HFF-Myc (cell line): ENCODE measurements at places on chromosomes 5 and 9.

GRCh38 chr5:140351609-140352334 lies 5.4 kb upstream of the HBEGF start:
- peak; percentile 60 for DNase-seq

DNA sequence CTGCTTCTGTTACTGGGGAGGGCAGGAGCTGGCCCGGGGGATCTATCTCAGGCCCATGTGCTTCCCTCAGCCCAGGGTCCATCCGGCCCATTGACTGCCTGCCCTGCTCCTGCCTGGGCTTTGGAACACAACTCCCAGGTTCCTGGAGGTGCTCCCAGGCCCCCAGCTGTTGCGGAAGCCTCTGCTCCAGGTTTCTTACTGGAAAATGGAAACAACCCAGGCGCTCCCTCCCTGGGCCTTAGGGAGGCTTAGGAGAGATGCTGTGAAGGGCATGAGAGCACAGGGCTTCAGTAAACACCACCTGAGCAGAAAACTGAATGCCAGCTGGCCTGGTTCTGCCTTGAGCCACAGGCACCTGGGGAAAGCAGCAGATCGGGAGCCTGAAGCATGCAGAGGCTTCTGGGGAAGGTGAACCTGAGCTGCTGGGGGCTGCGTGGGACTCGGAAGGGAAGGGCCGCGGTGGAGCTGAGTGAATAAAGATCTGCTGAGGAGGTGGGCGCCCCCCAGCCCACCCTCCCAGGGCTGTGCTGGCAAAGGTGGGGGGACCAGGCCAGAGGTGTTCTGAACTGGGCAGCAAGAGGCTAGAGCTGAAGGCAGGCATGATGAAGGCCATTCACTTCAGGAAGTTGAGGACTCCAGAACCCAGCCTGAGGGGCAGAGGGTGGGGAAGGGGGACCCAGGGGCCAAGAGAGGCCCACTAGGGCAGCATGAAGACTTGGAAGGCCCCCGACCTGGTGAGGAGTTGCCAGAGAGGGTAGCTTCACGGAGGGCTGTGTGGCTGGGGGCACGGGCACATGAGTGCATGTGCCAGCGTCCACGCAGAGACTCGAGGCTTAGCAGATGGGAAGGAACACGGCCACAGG lies 64.8 kb downstream of the SHB start:
- no peak for DNase-seq

- no peak for DNase-seq
Observed at GRCh38 chr9:79011461-79011860, 560.3 kb upstream of the TLE4 start.

DNA sequence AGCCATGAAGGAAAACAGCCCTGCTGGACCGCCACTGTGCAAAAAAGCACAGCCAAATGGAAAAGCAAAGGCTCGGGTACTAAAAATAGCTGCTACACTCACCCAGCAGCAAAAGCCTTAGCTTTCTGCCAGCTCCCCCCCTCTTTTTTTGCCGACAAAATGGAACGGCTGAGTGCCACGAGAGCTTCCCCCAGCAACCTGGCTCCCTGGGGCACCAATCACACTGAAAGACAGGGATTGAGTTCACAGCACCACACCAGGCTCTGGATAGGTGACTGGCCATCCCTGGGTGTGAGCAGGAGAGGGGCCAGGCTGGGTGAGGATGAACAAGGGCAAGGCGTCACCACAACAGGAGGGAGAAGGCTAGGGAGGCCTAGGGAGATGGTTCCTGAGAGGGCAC lies 66.7 kb downstream of the SIL1 start:
- DNase-seq = no peak

GRCh38 chr5:160366230-160366629 lies 4.2 kb downstream of the C1QTNF2 start:
- no peak for DNase-seq

DNA sequence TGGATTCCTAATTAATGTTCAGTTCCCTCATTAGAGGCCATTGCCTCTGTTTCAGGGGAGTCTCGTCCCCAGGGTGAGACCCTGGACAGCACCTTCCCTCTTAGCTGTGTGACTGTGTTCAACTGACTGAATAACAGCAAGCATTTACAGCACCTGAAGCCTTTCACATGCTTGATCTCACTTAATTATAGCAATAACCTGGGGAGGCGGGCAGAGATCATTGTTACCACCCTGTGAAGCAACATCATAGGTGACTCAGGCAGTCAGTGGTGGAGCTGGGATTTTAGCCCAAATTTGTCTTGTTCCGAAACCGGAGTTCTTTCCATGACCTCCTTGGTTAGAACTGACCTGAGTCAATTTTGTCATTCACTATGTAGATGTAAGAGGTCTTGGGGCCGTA lies 105.2 kb upstream of the RAD23B start:
- no peak for DNase-seq

- no peak for DNase-seq
Observed at GRCh38 chr5:50768634-50769033, 102.2 kb downstream of the PARP8 start.

DNA sequence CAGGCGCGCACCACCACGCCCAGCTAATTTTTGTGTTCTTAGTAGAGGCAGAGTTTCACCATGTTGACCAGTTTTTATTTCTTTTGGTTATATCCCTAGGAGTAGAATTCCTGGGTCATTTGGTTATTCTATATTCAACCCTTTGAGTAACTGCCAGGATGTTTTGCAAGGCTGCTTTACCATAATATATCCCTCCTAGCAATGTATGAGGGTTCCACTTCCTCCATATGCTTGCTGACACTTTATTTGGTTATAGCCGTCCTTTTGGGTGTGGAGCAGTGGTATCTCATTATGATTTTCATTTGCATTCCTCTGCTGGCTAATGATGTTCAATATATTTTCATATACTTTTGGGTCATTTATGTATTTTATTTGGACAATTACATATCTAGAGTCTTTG lies 81.2 kb downstream of the RAB24 start:
- no peak for DNase-seq

DNA sequence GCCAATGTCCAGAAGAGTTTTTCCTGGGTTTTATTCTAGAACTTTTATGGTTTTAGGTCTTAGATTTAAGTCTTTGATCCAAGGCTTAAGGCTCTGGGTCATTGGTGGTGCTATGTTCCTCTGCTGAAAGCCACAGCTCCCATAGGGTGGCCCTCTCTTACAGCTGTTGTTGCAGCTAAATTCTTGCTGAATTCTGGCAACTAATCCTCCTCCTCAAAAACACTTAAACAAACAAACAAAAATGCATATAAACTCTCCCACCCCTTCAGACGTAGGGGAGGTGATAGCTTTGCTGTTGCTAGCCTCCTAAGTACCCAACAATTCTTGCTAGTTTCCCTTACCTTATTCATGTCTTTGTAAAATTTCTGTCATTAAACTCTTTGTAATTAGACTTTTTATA lies 30.2 kb downstream of the IQGAP2 start:
- DNase-seq = no peak

- no peak for DNase-seq
Observed at GRCh38 chr5:11105696-11106095, 344.7 kb upstream of the DAP start.

GRCh38 chr5:54296386-54296785 lies 14.0 kb downstream of the ARL15 start:
- no peak for DNase-seq

DNA sequence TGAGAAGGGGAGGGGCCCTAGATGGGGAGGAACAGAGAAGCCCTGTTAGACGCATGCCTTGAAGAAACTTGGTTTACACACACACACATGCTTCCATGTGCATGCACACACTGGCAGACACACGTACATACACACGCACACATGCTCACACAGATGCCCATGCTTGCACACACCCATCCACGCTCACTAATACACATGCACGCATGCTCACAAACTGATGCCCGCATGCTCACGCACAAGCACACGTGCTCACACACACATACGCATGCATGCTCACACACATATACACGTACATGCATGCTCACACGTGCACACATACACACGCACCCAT lies 32.1 kb upstream of the EGFL7 start:
- no peak for DNase-seq

- DNase-seq = peak; percentile 15
Observed at GRCh38 chr5:111278858-111279504, 54.8 kb downstream of the CAMK4 start.

- DNase-seq = no peak
Observed at GRCh38 chr5:139569270-139569955, 8.3 kb downstream of the UBE2D2 start.

DNA sequence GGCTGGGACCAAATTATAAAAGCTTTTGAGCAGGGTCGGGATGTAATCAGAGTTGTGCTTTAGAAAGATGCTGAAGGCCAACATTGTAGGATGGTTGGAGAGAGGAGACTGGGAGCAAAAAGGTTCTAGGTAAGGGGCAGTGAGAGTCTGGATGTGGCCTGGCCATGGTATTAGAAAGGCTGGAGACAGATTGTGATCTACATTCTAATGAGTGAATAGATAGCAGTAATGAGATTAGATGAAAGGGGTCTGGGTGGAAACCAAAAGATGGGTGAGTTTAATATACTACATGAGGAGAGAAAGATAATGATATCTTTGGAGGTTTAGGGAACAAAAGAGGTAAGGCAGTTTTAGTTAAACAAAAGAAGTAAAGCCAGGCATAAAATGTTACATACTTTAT lies 88.8 kb upstream of the SH3GL2 start:
- no peak for DNase-seq

GRCh38 chr9:76370396-76371023 lies 23.7 kb downstream of the RFK start:
- DNase-seq = no peak

DNA sequence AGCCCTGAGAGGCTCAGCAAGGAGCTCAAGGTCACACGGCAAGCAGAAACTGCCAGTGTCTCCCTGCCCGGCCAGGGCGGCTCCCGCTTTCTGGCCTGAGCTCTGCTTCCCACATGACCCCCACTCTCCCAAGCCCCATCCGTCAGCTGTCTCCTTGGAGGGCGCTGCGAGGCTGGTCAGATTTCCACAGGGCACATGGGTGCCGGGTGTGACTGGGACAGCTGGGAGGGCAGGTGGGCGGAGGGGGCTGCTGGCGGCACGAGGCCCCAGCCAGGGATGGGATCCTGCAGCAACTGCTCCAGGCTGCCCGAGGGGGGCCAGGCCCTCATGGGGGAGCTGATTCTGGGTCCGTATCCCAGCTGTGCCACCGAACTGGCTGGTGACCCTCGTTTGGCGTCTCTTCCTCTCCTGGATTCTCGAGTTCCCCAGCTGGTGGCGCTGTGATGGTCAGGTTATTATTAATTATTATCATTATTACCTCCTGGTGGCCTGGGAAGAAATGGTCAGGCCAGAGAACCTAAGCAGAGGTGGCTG lies 12.9 kb upstream of the WDR38 start:
- no peak for DNase-seq

DNA sequence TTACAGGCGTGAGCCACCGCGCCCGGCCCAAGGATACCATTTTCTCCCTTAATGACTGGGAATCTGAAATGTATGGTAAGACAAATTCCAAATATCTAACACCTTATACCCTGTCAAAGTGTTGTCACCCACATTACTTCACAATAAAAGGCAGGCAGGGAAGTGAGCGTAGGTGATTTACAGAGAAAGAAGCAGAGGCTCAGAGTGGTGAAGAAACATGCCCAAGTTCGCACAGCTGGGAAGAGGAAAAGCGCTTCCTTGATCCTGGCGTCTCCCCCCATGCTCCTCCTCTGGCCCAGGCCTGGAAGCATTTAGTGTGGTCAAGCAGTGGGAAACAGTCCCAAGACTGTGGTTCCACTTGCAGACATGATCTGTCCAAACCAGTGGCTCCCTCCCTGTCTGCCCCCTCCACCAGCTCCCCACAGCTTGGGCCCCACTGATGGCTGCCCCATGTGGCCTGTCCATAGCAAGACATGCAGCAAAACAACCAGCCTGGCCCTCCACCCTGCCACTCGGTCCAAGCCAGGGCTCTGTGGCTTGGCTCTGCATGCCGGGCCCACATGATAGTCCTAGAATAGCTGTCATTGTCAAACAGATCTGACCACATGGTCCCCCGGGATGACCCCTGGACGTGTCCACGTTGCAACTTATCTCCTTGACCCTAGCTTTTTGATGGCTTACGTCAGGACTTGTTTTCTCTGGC lies 107.2 kb downstream of the TTLL11 start:
- DNase-seq = no peak

DNA sequence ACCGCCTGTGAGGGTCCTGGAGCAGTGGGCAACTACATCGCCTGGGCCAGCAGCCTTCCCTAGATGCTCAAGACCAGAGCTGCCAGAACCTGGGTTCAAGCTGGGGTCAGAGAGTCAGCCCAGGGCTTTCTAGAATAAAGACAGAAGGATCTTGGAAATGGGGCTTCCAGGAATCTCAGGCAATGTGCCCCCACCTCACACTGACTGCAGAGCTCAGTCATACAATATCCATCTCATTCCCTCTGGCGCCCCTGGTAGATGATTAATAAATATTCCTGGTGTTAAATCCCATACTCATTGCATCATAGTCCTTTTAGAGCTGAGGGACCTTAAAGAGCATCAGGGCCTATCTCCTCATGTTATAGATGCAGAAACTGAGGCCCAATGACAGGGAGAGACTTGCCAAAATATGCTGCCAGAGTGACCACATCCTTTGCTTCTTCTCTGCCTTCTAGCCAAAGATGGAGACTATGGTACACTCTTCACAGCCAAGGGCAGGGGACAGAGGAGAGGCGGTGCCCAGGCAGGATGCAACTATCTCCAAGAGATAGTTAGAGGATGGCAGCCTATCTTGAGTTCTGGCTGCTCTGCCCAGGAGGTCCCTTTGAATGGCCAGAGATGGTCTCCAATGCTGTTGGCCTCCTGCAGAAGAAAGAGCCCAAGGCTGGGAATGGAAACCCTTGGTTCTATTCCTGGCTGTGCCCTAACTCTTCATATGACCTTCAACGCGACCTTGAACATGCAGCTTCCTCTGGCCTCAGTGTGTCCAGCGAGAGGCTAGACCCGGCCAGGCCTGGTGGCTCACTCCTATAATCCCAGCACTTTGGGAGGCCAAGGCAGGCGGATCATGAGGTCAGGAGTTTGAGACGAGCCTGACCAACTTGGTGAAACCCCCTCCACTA lies 36.2 kb upstream of the IL17B start:
- no peak for DNase-seq

- DNase-seq = peak; percentile 49
Observed at GRCh38 chr9:134591573-134591981, 50.0 kb upstream of the COL5A1 start.

- no peak for DNase-seq
Observed at GRCh38 chr5:62643556-62644451, 65.2 kb downstream of the LRRC70 start.

GRCh38 chr9:131082774-131083512 lies 13.4 kb upstream of the AIF1L start:
- no peak for DNase-seq

- no peak for DNase-seq
Observed at GRCh38 chr9:630817-631216, 210.7 kb upstream of the DMRT1 start.

- DNase-seq = peak; percentile 20
Observed at GRCh38 chr5:76337953-76338451, 65.1 kb upstream of the IQGAP2 start.

GRCh38 chr9:6938447-6938846 lies 180.7 kb downstream of the KDM4C start:
- peak; percentile 75 for DNase-seq

- no peak for DNase-seq
Observed at GRCh38 chr9:136312009-136312375, 8.1 kb upstream of the CCDC187 start.

DNA sequence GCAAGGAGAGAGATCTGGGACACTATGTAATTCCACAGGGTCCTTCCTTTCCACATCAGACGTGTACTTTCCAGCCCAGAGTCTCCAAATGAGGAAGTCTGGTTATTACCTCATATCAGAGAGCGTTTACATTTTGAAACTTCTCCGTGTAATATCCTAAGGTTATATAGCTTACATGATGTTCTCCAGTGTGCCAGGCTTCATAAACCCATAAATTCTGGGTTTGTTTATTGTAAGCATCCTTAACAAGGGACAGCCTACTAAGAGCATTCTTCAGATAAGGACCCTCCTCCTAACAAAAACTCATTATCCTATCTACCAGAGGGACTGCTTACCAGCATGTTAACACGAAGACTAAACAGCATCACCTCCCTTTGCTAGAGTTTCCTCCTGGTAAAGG lies 17.9 kb downstream of the SRFBP1 start:
- no peak for DNase-seq
